Amygdala (tissue), 56 donors: ENCODE measurements at places on chromosomes 5 and 9.

DNA sequence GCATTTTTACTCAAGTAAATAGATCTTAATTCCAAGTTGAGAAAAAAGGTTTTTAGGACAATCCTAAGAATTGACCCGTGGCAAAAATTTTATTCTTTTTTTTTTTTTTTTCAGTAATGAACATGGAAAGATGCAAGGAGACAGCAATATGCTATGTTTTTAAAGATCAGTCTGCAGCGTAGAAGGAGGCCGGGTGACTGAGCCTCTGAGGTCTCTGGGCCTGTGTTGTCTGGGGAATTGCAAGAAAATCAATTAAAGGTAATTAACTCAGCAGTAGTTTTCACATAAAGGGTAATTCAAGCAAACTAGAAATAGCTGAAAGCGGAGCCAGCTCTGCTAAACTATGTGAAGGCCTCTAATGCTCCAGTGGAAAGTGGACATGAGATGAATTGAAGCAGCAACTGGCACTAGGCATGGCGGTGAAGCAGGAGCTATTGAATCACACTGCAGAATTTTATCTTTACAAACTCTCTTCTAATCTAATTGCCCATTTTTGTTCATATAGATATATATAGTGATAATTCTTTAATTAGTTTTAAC lies 285.2 kb upstream of the ITGA1 start:
- DNase-seq: no peak

GRCh38 chr5:96768708-96769251 lies 39.0 kb downstream of the ERAP1 start:
- no peak for DNase-seq

DNA sequence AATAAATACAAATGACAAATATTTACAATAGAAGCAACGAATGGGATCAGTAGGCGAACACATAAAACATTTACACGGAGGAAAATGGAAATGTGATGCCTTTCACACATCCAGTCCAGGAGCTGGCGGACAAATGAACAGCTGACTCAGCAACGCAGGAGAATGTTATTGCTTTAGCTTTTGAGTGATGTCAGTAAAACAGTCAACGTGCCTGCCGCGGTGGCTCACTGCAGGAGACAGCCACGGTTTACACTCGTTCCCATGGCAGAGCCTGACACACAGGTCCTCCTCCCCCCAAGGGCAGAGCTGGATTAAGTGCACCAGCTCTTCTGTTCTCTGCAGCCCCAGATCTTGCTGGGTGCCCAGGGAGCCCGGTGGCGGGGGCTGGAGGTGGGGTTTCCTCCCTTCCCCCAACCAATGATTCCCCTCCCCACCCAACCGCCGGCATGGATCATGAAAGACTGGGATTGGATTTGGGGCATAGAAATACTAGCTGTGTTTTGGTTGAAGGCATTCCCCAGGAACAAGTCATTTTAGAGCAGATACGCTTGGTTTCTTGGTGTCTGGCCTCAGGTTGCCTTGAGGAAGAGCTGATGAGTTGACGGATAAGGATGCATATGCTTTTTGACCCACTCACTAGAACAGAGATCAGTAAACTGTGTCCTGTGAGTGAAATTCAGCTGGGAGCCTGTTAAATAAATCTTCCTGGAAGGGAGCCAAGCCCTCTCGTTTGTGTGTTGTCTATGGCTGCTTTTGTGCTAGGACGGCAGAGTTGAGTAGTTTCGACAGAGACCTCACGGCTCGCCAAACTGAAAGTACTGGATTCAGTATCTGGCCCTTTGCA lies 12.5 kb downstream of the STC2 start:
- no peak for DNase-seq

DNA sequence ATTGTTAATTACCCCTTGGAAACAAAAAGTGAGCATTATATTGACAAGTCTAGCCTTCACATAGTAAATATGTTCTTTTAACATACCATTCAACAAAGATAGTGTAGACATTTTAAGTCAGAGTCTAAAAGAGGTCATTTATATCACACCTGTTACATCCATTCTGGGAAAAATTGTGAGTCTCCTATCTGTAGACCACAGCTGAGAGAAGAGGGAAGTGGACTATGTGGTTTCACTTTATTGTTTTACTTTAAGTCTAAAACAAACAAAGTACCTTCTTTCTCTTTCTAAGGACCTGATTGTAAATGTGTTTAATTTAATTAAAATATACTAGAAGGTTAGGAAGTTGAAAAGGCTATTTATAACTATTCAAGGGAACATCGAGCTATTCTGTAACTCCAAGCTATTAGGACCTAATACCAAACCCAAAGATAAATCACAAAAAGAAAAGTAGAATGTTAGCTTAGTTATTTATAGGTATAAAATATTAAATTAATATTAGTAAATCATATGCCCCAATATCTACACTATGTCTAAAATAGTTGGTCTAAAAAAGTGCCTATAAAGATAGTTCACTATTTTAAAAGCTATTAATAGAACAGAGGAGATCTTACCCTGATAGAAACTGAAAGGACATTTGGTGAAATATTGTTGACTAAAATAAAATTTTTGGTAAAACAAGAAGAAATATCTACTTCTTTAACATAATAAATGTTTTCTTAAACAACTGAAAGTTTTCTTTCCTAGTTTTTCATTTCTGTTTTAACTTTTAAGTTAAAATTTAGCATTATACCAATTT lies 134.9 kb downstream of the TMEM167A start:
- DNase-seq: no peak

- no peak for DNase-seq
Observed at GRCh38 chr9:92414566-92414965, 9.7 kb downstream of the OMD start.

GRCh38 chr5:180120237-180121101 lies 48.9 kb upstream of the RNF130 start:
- no peak for DNase-seq

GRCh38 chr9:126375386-126375785 lies 48.8 kb downstream of the MVB12B start:
- no peak for DNase-seq

- DNase-seq: no peak
Observed at GRCh38 chr5:145752534-145752933, 82.6 kb downstream of the PRELID2 start.

GRCh38 chr5:90747175-90747574 lies 188.6 kb downstream of the ADGRV1 start:
- no peak for DNase-seq

GRCh38 chr5:170249355-170249754 lies 16.6 kb downstream of the C5orf58 start:
- DNase-seq: no peak

- no peak for DNase-seq
Observed at GRCh38 chr9:98641695-98642094, 67.0 kb downstream of the GABBR2 start.

GRCh38 chr5:125612181-125612721 lies 811.0 kb upstream of the GRAMD2B start:
- DNase-seq: no peak

DNA sequence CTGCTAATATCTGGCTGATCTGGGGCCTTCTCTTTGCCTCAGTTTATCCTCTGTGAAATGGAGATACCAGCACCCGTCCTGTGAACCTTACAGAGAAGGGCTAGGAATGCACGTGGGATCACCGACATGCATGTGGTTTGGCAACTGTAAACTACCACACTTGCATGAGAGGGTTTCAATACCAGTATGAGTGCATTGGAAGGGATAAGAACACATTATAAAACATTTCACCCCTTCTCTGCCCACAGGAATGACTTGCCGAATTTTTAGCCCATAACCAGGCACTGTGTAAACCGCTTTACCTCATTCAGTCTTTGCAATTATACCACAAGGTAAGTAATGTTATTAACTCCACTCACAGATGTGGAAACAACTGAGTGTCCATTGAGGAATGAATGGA lies 8.9 kb upstream of the RAB14 start:
- DNase-seq: no peak

DNA sequence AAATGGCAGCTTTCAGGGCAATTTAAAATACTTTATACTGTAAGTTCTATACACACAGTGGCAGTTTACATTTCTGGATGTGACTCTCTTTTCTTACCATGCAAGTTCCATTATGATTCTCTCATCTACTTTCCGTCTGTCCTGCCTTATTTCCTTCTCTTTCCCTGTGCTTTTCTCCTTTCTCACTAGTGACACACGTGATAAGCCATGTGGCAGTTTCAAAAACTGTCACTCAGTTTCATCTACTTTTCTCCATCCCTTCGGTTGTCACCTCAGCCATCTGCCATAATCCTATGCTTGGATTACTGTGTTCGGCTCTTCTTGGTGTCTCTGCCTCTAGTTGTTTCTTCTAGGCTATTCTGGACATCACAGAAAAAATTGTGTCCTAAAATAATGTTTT lies 46.8 kb upstream of the ATG10 start:
- no peak for DNase-seq

GRCh38 chr9:2231101-2231500 lies 216.0 kb downstream of the SMARCA2 start:
- DNase-seq: no peak

GRCh38 chr5:111942661-111943401 lies 185.8 kb upstream of the NREP start:
- DNase-seq: no peak

DNA sequence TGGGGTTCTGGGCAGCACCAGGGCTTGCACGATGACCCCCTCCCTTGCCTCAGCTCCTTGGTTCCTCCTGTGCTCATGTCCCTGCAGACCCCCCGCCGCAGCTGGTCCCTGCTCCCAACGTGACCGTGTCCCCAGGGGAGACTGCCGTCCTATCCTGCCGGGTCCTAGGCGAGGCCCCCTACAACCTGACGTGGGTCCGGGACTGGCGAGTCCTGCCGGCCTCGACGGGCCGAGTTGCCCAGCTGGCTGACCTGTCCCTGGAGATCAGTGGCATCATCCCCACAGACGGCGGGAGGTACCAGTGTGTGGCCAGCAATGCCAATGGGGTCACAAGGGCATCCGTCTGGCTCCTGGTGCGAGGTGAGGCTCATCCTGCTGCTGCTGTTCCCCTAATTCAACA lies 39.1 kb downstream of the HMCN2 start:
- no peak for DNase-seq

GRCh38 chr9:134225816-134226215 lies 61.5 kb upstream of the RNU6ATAC start:
- no peak for DNase-seq

DNA sequence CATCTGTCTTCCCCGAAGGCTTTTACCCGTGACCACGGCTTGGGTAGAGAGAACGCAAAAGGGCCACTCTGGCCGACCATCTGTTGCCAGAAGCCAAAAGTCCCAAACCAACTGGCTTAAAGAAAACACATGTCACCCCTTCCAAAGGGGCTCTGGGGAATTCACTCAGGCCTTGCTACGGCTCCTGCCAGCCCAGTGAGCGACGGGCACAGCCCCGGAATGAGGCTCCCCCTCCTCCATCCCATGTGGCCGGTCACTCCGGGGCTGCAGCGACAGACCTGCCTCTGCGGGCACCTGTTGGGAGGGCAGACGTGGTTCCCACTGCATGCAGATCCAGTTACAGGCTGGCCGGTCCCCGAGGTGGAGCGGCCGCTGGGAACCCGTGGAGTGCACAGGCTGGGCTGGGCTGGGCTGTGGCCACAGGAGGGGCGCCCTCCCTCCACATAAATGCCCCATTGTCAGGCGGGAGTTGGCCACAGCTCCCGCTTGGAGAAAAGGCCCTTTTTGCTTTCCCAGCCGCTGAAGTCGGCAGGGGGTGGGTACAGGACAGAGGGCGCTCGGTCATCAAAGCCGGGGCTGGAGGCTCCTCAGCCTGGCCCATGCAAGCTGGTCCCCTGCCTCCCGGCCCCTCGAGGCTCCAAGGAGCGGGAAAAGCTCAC lies 19.9 kb downstream of the NOTCH1 start:
- peak; percentile 87 for DNase-seq

- peak; percentile 89 for DNase-seq
Observed at GRCh38 chr5:59587489-59588337, 305.8 kb downstream of the PDE4D start.

DNA sequence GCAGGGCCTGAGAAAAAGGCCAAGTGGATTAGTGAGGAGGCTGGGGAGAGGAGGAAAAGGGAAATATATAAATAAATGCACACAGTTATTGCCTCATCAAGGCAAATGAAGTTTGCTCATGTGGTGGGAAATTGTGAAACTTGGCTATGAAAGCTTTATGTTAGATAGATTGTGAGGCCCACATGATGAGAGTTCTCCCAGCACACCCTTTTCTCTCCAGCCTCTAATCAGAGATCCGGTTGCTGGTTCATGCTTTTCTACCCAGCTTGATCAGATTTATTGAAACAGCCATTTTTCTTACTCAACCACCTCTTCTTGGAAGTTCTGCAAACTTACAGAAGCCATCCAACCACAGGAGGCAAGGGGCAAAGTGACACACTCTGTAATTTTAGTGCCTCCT lies 125.8 kb upstream of the KLF4 start:
- DNase-seq: no peak

GRCh38 chr9:96067004-96067403 lies 191.5 kb downstream of the ERCC6L2 start:
- DNase-seq: no peak

- DNase-seq: no peak
Observed at GRCh38 chr9:92740446-92740961, 24.1 kb downstream of the BICD2 start.

DNA sequence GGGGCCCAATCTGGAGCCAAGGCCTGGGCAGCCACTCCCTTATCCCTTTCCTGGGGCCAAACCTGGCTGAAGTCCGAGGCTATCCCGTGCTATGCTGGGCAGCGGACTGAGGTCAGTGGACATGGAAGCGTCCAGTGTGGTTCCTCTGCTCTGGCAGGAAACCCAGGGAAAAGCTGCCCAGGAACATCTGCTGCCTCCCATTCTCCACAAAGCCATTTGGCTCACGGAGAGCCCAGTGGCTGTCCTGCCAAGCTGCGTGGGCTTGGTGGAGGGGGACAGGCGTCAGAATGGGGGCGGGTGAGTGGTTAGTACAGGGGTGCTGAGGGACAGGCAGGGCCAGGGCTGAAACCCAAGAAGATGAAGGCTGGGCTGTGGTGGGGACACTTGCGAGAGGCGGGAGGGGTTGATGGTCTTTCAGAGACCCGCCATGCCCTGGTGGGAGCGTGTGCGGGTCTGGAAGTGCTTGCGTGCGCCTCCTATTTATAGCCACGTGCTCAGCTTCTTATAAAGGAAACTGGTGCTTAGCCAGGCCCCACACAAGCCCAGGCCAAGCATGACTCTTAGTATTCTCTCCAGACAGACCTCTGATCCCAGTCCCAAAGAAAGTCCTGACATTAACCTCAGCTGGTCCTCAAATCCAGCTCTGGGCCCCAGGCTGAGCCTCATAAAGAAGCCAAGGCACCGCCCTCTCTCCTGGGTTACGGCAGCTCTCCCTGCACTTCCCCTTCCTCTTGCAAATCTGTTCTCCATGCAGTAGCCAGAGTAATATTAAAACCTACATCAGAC lies 9.4 kb upstream of the SLC6A7 start:
- peak; percentile 65 for DNase-seq
